ENCODE measurements at places on chromosomes 7 and 10.

DNA sequence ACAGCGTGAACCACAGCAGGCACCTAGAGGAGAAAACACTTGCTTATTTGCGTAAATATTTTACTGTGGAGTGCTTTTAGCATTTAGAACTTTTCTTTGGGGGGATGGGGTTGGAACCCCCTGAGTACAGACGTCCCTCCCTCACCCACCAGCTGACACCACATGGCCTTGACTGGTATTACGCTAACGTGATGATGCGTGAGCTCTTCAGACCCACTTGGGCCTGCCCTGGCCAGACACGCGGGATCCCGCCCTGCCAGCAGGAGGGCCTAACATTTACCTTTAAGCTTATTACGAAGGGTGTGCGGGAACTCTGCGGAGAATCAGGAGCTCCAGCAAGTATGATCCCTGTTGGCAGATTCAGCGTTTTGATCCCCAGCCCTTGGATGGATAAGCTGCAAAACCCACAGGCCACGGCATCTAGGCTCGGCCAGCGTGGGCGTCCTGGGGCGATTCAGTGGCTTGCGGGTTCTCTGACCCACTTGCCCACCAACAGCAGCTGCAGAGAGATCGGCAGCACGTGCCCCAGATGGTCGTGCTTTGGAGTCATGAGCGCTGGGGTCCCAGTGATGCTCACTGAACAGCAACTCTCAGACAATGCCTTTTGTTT lies 545.5 kb upstream of the FOXK1 start:
- DNase-seq, result no peak

DNA sequence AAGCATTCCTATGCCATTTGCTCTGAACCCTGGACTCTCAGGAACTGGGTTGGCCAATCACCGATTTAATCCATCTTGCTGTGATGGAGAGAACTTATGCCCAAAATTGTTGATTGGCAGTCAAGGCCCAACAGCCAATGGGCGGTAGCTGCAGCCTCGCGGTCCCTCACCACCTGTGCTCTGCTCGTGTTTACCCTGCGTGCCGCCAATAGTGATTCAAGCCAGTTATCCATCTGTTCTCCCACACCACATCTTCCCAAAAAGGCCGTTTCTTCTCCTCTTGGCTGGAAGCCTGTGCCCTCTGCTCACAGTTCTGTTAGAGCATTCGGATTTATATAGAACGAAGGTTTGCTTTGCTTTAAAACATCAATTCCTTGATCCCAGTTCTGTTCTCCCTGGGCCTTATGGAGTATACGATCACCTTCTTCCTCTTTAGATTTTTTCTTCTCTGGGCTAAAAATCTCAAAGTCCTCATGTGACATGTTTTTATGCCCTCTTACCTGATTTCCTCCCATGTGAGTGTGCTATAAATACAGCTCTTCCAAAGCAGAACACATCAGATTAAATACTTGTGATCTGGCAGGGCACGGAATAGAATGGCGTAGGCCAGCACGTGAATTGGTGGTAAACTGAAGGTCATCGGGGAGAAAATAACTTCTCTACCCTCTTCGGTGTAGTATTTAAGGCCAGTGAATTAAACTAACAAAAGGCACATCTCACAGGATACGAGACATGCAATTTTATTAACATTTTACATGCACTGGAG lies 212.8 kb downstream of the NSUN6 start:
- peak; percentile 81 for DNase-seq

- DNase-seq, result no peak
These were observed 22.0 kb downstream of the CYTH3 start for GRCh38 chr7:6250364-6250833.

- DNase-seq, result no peak
These were observed 39.8 kb downstream of the WBP1L start for GRCh38 chr10:102783568-102783967.

DNA sequence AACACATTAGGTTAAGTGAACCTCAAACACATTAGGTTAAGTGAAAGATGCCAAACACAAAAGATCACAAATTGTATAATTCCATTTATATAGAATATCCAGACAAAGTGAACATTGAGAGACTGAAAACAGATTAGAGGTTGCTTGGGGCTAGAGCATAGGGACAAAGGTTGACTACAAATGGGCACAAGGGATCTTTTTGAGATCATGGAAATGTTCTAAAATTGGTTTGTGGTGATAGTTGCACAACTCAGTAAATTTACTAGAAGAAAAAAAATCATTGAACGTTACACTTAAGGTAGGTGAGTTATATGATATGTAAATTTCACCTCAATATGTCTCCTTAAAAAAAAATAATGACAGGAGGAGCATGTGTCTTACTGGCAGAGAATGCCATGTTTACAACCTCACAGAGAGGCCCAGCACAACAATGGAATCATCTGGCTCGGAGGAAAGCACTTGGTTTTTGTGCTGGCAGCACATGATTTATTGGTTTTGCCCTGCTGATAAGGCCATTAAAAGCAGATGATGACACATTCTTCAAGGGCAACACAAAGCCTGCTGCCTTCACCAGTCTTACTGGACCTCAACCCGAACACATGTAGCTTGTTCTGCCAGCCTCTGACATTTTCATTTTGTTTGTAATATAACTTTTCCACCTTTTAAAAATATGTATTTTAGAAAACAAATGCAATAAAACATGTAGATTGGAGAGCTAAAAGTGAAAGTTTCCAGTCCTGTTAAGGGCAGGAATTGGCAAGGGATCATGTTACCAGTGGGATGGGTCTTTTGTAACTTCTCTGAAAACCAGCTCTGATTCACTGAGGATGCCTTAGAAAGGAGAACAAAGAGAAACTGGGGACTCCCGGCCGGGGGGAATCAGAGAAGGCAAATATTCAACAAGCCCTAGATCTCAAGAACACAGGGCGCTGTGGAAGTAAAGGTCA lies 11.9 kb upstream of the LMOD2 start:
- DNase-seq, result peak; percentile 72

- no peak for DNase-seq
These were observed 15.6 kb downstream of the COBL start for GRCh38 chr7:51300762-51301674.

- DNase-seq, result no peak
These were observed 18.2 kb upstream of the C10orf53 start for GRCh38 chr10:49661140-49661856.

DNA sequence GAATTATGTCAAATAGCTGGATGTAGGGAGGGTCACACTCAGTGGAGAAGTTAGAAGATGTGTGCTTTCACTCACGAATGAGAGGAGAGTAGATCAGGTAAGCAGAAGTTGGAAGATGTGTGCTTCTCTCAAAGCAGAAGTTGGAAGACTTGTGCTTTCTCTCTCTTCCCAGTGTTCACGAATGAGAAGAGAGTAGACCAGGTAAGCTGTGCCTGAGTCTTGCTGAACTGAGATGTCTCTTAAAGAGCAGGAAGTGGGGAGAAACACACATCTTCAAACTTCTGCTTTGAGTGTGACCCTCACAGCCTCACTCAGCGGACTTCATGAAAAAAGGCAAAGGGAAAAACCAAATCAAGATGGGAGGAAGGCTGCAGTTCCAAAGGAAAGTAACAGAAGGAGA lies 7.0 kb upstream of the TMEM243 start:
- DNase-seq, result no peak

- no peak for DNase-seq
These were observed 278.2 kb downstream of the SNX13 start for GRCh38 chr7:17661982-17662585.

- no peak for DNase-seq
These were observed 213.4 kb downstream of the TAX1BP1 start for GRCh38 chr7:27953361-27953760.

GRCh38 chr7:100483722-100484672 lies at the start of gene NYAP1:
Gene NYAP1, plus strand, starts transcription at chr7:100483927. Its CDS starts 1,385 bp downstream, at chr7:100485312.
- DNase-seq, result peak; percentile 50

DNA sequence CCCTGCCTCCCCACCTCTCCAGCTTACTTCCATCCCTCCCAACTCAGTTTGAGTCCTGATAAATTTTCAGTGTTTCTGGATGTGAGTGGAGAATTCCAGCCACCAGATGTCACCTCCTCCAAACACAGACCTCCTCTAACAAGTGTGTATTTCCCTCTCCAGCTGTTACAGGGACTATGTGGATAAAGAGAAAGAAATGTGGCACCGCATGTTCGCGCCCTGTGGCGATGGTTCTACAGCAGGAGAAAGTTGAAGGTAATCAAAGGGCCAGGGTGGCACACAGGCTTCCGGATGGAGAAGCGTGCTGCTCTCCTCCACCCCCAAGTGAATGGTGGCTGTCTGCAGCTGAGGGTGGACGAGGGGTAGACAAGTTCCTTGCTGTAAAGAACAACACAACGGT lies 14.7 kb downstream of the FKBP6 start:
- peak; percentile 42 for DNase-seq

GRCh38 chr10:58137813-58138212 lies 129.9 kb downstream of the IPMK start:
- DNase-seq, result peak; percentile 25

GRCh38 chr7:149071641-149072437 lies 18.7 kb downstream of the ZNF786 start:
- DNase-seq, result no peak

- no peak for DNase-seq
These were observed at the start of gene MYO1G for GRCh38 chr7:44978511-44979366. Gene MYO1G, minus strand, starts transcription at chr7:44979015. Its CDS starts 54 bp downstream, at chr7:44978961.

GRCh38 chr10:132023092-132023811 lies 41.5 kb upstream of the BNIP3 start:
- DNase-seq, result peak; percentile 31

- DNase-seq, result no peak
These were observed 136.6 kb upstream of the CCDC6 start for GRCh38 chr10:60042914-60043313.

DNA sequence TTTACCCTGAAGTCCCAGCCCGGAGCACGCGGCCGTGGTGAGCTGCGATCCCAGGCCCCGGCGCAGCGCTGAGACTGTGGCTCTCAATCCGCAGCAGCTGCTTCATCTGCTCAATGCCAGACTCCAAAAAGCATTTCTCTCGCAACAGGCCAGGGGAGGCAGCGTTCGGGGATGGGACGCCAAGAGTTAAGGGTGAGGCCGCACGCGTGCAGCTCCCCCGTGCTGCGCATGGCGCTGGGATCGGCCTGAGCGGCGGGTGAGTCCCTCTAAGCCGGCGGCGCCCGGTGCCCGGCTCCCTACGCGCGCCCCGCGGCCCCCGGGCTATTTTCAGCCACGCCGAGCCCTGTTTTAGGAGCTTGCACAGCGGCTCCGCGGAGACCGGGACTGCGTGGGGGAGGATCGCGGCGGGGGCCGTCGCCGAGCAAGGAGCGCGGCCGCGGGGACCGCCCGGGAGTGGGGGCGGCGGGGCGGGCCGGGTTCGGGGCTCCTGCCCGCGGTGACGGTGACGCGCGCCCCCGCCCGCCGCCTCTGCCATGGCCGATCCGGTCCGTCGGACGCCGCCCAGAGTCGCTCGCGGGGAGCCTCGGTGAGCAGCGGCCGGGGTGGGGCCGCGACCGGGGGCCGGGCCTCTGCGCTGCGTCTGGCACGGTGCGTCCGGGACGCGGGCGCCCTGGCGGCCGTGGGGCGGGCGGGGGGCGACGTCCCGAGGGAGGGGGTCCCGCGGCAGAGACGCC lies 29.4 kb upstream of the JAKMIP3 start:
- peak; percentile 23 for DNase-seq

DNA sequence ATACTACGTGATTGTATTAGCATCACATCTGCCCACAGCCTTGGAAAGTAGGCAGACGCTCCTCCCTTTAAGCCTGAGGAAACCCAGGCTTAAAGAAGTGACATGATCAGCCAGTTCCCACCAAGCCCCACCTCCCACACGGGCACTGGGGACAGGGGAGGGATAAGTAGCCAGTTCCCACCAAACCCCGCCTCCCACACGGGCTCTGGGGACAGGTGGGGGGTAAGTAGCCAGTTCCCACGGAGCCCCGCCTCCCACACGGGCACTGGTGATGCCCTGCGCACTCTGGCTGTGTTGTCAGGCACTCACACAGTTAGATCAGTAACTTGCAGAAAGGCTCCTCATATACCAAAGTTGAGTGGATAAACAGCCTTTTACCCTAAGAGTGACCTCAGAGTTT lies 606.8 kb downstream of the PTPRN2 start:
- DNase-seq, result no peak

DNA sequence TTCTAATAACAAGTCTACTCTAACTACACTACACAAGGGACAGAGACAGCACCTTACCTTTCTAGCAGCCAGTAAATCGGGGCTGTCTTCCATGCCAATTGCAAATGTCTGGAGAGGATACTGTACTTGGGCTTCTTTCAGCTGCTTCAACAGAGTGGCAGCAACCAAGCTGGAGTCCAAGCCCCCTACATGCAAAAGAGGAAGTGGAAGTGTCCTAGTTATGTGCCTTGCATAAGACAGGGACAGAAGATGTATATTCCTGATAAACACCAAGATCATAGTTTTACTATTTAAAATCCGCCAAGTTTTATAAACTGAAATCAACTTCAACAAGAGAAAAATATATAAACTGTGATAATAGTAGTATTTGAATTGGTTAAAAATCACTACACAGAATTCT lies 14.0 kb downstream of the ASNS start:
- DNase-seq, result no peak

DNA sequence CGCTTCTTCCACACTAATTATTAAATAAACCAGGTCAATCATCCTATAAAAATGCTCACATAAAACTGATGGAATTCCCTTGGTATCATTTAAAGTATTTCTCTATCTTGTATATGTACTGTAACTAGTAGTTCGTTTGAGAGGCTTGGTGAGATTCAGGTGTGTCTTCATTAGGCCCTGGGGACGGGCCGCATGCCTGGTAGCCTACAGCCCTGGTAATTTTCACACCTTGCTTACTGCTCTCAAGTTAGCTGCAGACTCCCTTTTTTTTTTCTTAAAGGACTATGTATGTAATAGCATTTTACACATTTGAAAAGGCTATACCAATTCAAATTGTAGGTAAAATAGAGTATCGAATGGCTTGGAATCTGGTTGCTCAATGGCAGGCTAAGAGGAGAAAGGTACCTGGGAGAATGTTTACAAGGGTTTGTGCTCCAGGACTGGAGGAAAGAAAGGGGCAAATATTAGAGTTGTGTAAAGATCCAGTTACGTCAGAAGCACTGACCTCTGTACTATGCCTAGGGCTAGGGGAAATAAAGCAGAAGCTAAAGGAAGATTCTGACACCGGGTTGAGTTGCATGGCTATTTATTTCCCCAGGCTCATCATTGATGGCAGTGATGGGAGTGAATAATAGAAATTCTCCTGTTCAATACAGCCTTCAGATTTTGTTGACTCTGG lies 58.8 kb upstream of the PNLIP start:
- DNase-seq, result no peak

- no peak for DNase-seq
These were observed 17.0 kb upstream of the PCBD1 start for GRCh38 chr10:70905071-70906021.

GRCh38 chr7:39045231-39045630 lies 67.5 kb downstream of the POU6F2 start:
- DNase-seq, result no peak

All from NCI-H2171 treated with DMSO at 0.1 percent for 48 hours (cell line).